ENCODE measurements at places on chromosomes 11 and 22.
A peak's percentile ranks its signal among the peaks of the same experiment; 100 is the strongest.

DNA sequence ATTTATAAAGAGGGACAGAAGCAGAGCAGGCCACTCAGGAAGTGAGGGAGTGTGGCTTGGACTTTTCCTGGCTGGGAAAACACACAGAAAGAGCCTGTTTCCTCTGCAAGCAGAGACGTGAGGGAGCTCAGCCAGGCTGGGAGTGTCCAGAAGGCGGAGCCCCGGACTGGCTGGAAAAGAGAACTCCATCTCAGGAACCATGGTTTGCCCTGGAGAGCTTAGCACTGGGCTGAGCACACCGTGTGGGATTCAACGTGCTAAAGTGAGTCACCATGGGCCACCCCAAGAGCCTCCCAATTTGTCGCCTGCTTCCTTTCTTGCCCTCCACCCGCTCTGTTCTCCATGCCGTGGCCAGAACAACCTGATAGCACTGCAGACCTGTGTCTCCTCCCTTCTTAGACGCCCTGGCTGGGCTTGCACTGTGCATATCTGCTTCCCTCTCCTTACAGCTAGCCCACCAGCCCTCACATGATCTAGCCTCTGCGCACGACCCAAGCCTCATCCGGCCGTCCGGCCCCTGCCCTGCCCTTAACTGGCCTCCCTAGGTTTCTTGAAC is 51.8 kb downstream of the GALNT18 start:
- peak; percentile 56 for DNase-seq

DNA sequence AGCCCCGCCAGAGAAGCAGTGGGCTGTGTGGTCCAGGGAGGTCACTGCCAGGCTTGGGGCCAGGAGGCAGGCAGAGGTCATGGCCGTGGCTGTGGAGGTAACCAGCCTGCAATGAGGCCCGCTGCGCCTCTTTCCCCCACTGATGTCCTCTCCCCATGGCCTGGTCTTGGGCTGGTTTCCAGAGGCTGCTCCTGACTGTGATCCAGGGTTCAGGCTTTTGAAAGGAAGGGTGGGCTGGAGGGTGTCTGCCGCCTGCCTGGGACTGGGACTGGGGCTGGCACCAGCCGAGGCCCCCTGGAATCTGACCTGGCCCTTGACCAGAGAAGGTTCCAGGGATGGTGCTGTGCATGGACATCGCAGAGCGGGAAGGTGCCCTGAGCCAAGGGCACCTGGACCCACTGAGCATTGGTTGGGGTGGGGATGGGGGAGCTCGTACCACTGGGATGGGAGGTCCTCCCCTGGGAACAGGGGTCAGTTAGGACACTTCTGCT is 59.6 kb upstream of the THY1 start:
- no peak for DNase-seq

- DNase-seq, result no peak
Measured at GRCh38 chr11:87878373-87878825, 296.8 kb downstream of the RAB38 start.

DNA sequence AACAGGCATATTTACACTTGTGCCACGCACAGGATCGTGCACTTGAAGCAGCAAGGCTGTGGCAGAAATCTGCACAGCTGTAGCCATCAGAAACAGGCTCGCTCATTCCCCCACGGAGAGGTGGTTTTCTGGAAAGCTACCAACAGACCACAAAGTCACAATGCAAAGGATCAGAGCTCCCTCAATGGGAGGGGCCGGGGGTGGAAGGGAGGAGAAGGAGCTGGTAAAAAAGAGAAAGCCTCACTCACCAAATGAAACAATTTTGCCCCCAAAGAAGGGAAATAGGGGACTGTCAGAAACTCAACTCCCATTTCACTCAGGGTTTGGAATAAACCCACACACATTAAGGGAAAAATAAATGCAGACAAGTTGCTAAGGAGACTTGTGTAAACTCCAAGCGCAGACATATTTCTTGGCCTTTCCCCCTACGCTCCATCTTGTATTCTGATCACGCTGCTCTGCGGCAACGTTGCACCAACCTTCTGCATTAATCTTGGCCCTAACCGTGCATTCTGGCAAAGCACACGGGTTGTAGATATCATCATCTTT is 43.2 kb upstream of the BLID start:
- no peak for DNase-seq

DNA sequence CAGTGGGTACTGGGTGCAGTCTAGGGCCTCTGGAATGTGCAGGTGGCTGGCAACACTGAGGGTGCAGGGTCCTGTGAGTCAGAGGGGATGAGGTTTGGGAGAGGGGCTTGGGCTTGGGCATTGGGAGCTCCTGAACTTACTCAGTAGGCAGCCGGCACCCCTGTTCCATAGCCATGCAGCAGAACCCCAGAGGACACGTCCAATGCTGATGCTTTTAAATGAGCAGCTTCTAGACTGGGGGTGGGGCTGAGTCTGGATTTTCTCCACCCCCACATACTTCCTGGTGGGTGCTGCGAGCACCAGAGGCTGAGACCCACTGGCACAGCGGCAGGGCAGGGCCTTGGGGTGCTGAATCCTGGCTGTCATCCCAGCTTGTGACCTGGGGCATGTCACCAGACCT is 71.4 kb downstream of the ARHGAP8 start:
- no peak for DNase-seq

DNA sequence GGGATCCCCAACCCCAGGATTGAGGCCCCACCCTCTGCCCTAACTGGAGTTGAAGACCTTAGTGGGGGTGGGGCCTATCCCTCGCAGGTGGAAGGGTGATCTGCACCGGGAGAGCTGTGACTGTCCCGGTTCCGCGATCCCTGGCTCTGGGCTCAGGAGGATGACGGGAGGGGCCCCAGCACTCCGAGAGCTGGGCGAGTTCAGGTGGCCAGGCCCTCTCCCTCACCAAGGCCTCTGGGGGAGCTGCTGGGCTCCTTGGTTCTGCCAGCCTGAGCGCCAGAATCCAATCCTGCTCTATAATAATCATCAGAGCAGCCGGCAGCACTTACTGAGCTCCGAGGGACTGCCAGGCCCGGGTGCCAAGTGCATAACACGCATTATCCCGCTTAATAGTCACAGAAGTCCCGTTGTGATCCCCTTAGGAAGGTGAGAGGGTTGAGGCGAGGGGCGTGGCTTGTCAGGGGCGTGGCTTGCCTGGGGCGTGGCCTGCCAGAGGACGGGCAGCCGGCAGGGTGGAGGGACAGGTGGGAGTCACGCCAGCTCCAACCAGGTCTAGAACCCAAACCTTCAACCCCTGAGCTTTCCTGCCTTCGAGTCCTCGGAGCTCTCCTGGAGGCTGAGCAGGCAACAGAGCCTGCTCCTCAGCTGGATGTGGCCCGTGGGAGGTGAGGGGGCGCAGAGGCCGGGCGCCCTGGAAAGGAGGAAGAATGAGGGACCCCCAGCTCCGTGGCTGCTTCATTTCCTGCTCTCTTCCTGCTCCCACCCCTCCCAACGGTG is 7.3 kb upstream of the SYT7 start:
- DNase-seq, result peak; percentile 61

DNA sequence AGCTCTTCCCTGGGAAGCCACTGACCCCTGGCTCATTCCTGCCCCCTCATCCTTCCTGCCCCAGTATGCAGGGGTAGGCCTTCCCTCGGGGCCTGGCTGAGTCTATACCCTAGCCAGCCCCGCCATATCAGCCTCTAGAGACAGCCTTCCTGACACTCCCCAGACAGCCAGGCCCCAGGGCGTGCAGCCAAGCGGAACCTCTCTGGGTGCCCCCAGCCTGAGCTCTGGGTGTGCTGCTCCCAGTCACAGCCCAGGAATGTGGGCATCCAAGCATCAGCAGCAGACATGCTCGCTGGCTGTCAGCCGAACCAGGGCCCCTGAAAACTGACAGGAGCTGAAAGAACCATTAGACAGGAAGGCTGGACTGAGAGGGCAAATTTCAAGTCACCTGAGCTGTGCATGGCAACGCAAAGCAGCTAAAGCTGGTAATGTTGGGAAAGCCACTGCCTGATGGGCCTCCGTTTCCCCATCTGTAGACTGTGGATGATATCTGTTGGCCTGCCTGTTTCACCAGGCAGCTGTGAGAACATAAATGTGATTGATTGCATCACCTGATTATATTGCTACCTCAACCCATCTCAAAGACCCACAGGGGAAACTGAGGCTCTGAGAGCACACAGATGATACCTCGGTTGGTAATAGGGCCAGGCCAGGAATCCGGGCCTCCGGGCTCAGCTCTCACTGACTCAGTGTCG is 93.2 kb downstream of the LRRC32 start:
- no peak for DNase-seq

DNA sequence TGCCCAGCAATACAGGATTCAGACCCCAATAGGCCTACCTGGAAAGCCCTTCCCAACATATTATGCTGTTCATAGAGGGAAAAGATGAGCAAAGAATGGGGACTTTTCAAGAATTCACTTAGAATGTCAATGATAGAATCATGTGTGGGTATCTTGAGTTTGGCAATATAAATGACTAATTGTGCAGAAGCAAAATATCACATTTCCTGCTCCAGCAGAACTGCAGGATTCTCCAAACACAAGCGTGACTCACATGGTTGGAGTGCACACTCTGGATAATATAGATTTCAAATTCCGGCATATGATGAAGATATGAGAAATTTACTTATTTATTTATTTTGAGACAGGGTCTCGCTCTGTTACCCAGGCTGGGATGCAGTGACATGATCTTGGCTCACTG is 12.5 kb upstream of the APOL5 start:
- DNase-seq, result no peak

- peak; percentile 75 for DNase-seq
Measured at GRCh38 chr11:42598341-42598740, 713.5 kb upstream of the API5 start.

DNA sequence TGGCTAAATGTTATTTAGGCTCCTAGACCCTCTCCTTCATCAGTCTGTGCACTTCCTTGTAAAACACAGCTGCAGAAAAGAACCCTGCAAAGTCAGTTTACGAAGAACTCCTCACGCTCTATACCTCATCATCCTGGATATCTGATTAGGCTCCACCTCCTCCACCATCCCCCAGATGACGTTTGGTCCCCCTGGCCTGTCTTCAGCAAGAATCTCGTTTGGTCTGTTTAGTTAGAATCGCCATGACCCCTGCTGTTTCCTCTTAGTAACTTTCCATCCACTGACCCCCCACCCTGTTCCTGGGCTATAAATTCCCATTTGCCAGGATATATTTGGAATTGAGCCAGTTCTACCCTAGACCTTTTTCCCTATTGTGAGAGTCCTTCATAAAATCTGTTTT is 214.1 kb downstream of the OPCML start:
- no peak for DNase-seq

DNA sequence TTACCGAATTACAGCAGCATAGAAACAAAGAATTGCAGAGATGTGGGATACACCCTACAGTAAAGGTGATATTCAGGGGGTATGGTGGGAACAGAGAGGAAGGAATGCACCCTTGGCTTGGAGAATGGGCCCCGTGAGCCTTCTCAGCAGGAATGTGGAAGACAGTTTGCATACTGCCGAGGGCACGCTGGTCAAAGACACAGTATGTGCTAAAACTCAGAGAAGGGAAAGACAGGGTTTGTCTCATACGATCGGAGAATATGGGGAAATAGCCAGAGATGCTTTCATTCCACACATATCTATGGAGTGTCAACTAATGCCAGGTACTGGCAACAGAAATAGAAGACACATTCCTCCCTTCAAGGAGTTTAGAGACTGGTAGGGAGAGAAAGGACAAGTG is 36.9 kb downstream of the UBASH3B start:
- no peak for DNase-seq

- no peak for DNase-seq
Measured at GRCh38 chr11:112580864-112581263, 320.2 kb upstream of the PLET1 start.

- DNase-seq, result no peak
Measured at GRCh38 chr11:77266766-77267165, 34.7 kb downstream of the GDPD4 start.

DNA sequence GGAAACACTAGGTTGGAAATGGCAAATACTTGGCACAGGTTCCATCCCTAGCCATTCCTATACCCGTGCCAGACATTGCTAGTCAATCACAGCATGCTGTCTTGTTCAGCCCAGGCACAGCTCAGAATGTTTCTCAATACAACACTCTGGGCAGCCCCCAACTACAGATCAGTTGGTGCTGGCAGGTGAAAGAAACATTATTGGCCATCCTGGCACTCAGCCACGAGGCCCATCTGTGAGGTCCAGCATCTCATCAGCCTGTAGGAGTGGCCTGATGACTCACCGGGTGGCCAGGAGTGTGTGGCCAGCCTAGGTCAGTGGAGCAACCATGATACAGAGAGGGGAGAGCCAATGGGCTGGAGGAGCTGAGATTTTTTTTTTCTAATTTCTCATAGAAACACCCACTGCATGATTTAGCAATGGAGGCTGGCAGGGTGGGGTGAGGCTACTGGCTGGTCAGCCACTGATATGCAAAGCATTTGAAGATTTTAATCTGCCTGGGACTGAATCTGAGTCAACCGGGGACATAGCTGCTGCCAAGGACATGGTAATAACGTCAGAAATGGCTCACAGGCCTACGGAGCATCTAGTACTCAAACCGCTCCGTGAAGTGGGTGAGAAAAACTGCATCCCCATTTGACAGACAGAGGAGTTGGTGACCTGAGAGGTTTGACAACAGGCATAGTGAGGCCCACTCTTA is 5.4 kb downstream of the MYO18B start:
- peak; percentile 78 for DNase-seq

DNA sequence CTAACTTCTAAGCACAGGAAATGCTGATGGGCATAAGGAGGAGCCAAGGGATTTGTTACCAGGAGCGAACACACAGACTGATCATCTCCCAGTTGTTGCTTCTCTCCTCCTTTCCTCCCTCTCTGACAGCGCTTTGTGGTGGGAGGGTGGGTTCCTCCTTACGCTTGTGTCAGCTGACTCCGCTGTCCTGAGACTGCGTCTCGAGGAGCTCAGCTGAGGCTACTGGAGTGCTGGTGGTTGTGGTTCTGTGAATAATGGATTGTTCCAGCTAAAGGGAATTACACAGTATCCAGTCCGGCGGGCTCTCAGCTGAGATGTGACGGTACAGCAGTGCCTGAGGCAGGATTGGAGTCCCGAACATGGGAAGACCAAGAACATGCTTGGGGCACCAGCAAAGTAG is 113.4 kb downstream of the CTNND1 start:
- DNase-seq, result no peak

DNA sequence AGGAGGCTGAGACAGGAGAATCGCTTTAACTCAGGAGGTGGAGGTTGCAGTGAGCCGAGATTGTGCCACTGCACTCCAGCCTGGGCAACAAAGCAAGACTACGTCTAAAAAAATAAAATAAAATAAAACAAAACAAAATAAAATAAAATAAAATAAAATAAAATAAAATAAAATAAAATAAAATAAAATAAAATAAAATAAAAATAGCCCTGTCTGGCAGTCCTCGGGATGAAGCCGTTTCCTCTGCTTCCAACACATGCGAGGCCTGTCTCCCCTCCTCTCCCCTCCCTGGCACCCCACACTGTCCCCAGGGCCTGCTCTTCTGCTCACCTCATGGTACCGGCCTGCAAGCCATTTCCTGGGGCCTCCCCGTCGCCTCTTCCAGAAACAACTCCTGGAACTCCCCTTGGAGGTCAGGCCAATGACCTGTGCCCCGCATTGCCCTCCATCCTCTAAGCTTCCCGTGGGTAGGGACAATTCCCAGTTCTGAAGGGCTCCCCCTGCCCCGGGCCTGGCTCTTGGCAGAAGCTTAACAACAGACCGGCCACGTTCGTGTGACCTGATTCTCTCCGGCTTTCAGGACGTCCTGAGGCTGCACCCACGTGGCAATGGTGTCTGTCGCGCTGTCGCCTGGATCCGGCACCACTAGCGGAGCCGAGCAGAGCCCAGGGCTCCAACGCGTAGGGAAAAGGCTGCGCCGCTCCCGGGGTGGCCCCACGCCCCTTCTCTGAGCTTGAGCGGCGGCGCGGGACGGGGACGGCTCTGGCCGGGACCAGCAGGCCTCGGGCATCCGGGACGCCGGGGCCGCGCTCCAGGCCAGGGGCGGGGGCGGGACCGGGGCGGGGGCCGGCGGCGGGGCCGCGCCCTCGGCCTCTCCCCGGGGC is 456 bp upstream of the PARVB start:
- peak; percentile 21 for DNase-seq

- DNase-seq, result no peak
Measured at GRCh38 chr11:8058216-8058615, 22.8 kb upstream of the TUB start.
